ENCODE measurements at places on chromosomes 2 and 18.
A peak's percentile ranks its signal among the peaks of the same experiment; 100 is the strongest.

- no peak for DNase-seq
Observed at GRCh38 chr2:1350111-1350510, 63.2 kb upstream of the TPO start.

DNA sequence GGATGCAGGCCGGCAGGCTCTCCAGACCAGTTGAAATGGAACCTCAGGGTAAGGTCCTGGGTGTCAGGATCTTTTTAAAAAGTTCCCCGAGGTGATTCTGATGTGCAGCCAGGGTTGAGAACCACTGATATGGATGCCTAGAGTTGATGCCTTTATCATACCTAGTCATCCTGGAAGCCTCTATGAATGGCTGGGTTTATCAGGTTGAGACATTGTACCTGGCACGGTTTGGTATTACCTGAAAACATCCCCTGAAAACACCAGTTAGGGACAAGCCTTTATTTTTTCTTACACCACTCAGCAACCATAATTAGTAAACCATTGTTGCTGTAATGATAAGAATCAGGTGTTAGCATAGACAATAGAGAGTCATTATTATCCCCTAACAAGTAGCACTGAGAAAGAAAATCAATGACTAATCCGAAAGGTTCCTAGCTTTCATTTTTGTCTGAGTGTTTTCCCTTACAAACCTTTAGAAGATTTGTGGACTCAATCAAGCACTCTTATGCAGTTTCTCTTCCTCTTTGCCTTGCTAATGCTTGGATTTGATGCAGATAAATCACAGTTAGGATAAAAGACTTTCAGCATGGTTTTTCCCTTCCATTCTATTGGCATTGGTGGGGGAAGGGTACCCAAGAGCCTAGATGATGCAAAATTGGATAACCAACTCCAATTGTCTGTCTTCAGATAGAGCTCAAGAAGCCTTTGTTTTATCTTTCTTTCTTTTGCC is 116.5 kb upstream of the LYPD6 start:
- no peak for DNase-seq

DNA sequence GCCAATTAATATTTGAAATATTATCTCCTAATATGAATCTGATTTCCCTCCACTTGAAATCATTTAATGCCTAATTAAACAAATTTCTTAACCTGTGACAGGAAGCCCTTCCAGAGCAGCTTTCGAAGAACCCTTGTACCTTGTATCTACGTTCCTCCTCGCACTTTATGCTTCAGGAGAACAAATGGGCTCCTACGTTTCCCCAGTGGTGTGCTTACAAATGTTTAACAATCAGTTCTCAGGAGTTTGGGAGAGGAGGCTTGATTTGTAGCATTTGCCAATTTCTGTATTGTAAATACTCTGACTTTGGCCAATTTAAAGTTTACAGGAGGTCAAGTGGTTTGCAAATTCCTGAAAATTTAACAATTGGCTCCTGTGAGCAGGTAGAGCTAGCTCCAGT is 327.8 kb downstream of the THSD7B start:
- DNase-seq = no peak

GRCh38 chr2:15557887-15558311 is 3.2 kb downstream of the NBAS start:
- no peak for DNase-seq

GRCh38 chr2:71100195-71100964 is 29.6 kb downstream of the MCEE start:
- DNase-seq = peak; percentile 63

- peak; percentile 35 for DNase-seq
Observed at GRCh38 chr2:202718614-202719013, 83.8 kb downstream of the FAM117B start.

- no peak for DNase-seq
Observed at GRCh38 chr2:144233317-144233716, 286.6 kb downstream of the ZEB2 start.

DNA sequence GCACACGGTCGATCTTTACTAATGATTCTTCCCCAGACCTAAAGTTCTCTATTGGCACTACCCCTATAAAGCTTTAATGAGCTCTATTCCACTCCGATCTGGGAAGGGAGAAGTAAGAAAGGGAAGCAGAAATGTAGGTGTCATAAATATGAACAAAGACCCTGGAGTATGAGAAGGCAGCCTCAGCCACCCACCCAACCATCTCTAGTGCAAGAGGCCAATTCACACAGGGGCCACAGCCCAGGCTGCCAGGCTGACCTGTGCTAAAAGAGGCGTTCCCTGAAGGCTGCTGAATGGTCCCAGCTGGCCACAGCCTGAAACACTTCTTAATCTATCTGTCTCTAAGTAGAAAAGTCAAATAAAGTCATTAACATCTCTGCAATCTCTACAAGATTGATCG is 60.1 kb upstream of the ACTR3 start:
- no peak for DNase-seq

DNA sequence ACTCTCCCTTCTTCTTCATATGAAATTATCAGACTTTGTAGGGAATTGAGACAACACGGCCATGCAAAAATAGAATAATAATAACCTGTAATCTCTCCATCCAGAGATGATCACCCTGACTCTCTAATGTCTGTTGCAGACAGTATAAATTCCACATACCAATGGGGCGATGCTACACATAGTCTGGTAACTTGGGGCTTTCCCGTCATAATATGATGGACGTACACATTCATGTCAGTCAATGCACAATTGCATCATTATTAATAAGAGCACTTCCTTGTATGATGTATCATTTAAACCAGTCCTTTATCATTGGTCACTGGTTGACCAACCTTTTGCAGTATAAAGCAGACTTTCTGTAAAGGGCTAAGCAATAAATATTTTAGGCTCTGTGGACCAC is 39.5 kb upstream of the SCLY start:
- DNase-seq = no peak

DNA sequence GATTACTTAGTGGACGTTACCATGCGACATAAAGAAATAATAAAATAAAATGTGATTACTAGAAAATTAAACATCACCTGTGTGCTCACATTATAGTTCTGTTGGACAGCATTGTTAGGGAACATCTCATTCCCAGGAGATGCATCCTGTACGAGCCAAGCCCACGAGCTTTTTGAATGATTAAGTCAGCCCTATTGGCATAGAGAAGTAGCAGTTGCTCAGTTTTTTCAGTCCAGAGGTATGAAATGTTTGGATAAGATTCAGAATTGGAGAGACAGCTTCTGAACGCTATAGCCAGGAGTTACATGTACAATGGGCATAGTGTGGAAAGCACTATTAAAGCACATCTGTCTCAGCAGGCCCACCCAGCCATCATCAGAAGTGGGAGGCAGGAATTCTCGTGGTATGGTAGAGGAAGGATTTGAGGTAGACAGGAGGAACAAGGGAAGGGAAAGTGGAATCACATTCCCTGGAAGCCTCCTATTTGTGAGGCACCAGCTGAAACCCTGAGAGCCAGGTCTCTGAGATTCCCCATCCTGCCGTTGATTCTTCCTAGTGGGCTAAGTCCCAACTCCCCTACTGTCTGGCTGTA is 8.6 kb downstream of the SPATS2L start:
- no peak for DNase-seq

- peak; percentile 85 for DNase-seq
Observed at GRCh38 chr2:69694894-69695849, 46.8 kb upstream of the ANXA4 start.

- no peak for DNase-seq
Observed at GRCh38 chr2:120587279-120587996, 148.2 kb upstream of the GLI2 start.

GRCh38 chr2:101830555-101830954 is 133.0 kb downstream of the MAP4K4 start:
- no peak for DNase-seq

DNA sequence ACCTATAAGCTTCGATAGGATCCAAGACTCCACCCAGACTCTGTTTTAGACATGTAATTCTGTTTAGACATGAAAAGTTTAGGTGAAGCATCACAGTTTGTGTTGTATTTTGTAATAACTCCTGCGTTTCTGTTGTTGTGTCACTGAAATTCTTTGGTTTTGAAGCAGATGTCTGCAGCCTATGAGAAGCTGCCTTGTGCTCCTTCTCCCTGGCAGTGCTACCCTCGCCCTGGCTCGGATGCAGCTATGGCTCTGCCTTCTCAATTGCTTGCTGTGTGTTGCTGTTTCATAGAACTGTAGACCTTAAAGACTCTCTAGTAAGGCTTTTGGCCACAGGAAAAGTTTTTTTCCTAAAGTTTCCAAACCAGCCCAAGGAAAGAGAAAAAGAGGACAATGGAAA is 40.2 kb upstream of the ZNF638 start:
- no peak for DNase-seq

DNA sequence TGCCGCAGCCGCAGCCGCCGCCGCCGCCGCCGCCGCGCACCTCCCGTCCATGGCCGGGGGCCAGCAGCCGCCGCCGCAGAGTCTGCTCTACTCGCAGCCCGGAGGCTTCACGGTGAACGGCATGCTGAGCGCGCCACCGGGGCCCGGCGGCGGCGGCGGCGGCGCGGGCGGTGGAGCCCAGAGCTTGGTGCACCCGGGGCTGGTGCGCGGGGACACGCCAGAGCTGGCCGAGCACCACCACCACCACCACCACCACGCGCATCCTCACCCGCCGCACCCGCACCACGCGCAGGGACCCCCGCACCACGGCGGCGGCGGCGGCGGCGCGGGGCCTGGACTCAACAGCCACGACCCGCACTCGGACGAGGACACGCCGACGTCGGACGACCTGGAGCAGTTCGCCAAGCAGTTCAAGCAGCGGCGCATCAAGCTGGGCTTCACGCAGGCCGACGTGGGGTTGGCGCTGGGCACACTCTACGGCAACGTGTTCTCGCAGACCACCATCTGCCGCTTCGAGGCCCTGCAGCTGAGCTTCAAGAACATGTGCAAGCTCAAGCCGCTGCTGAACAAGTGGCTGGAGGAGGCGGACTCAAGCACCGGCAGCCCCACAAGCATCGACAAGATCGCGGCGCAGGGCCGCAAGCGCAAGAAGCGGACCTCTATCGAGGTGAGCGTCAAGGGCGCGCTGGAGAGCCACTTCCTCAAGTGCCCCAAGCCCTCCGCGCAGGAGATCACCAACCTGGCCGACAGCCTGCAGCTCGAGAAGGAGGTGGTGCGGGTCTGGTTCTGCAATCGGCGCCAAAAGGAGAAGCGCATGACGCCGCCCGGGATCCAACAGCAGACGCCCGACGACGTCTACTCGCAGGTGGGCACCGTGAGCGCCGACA is 2.4 kb downstream of the POU3F3 start:
- DNase-seq = no peak

- DNase-seq = peak; percentile 52
Observed at GRCh38 chr2:170324640-170325046, 146.7 kb downstream of the MYO3B start.

GRCh38 chr2:68732036-68732932 is 2.3 kb upstream of the ARHGAP25 start:
- DNase-seq = no peak

DNA sequence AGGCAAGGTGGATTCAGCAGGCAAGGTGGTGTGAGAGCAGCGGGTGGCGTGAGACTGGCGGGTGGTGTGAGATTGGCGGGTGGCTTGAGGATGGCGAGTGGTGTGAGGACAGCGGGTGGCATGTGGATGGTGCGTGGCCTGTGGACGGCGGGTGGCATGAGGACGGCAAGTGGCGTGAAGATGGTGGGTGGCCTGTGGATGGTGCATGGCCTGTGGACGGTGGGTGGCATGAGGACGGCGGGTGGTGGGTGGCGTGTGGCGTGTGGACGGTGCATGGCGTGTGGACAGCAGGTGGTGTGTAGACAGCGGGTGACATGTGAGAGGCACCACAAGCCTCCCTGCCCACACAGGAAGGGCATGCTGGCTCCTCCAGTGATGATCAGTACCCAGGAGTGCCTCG is 186.9 kb upstream of the SALL3 start:
- no peak for DNase-seq

DNA sequence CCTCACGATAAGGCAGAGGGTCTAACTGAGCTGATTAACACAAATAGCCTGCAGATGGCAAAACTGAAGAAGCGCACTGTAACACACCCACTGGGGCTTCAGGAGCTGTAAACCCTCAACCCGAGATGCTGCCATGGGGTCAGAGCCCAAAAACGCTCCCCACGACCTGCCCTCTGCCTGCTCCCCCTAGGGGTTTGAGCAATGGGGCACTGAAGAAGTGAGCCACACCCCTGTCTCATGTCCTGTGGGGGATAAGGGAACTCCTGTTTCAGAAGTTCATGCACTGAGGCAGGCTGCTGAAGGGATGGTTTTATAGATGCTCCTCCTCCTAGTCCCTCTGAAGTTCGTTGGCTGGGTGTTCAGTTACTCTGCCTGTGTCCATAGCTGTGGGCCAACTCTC is 105.9 kb upstream of the CELF4 start:
- no peak for DNase-seq

DNA sequence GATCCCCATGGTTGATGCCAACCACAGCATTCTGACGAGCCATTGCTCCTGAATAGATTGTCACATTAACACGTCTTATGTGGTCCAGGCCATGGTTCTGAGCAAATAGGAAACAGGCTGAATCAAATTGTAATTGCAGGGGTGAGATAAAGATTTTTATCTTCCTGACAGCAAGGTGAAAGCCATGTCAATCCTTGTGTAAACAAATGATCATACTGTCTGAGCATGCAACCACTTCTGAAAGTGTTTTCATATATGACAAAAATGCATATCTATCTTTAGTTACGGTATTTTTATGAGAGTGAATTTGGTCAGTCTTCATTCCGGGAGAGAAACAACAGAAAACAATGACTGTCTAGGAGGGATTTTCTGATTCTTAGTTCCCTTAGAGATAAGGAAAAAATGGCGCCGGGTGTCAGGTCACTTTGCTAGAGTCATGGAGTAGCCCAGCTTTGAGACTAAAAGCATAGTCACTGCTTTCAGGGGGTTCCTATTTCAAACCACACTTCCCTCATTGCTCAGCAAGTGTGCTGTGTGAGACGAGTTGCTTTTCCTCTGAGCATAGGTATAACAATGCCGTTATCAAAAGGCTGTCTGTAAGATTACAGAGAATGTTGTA is 958.9 kb downstream of the DCDC2C start:
- DNase-seq = no peak

DNA sequence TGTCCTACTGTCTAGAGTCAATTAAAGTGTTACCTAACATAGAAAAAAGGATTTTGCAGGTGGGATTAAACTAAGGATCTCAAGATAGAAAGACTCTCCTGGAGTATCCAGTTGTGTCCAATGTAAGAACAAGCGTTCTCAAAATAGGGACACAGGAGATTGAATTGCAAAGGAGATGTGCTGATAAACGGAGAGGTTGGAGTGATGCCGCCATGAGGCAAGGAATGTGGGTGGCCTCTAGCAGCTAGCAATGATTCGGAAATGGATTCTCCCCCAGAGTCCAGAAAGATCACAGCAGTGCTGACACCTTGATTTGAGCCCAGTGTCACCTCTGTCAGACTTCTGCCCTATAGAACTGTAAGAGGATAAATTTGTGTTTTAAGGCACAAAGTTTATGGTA is 24.1 kb upstream of the IL1RN start:
- no peak for DNase-seq

All from H4 (cell line).